ENCODE measurements at places on chromosomes 6 and 20.

DNA sequence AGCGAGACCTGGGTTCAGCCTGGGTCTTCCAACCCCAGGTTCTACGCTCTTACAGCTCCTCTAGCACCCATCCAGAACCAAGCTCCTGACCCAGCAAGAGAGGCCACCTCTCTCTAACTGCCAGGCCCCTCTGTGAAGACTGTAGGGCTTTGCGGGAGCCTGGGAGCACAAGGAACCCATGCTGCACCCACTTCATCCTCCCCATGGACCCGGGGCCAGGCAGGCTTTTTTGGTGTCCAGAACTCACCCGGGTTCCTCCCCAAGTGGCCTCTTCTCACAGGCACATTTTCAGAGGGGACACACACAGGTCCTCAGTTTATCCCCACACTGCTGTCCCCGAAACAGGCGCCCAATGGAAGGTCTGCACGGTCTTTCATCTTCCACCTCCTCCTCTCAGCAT is 145.9 kb downstream of the SYNDIG1 start:
- DNase-seq = no peak

DNA sequence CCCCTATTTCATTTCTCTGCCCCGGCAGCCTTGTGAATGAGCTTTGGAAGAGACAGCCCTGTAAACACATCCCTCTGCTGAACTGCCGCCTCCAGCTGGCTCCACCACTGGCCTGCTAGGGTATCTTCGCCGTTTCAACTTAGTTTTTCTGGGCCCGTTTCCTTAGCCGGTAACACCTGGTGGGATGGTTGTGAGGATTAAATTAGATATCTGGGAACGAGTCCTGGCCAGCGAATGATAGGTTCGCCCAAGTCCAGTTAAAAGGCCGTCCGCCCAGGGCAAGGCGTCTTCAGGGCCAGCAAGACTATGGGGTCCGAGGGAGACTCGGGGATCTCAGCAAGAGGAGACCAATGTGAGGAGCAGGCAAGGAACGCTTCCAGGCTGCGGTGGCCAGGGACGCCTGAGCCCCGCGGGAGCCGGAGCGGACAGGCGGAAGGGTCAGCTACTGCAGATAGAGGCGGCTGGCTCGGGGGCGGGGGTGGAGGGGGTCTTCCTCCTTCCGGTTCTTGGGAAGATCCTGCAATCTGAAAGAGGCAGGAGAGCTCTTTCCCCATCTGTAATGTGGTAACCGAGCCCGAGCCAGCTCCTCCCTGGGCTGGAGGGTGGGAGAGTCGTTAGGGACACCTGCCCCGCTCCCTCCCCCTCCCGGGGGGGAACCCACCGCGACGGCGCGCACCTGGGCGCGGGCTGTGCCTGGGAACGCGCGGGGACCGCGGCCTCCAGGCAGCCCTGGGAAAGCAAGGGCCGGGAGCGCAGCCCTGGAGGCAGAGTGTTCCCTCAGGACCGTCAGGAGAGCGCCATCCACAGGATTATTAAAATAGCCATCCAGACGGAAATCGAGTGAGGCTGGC is 4.5 kb upstream of the PTCRA start:
- no peak for DNase-seq

- no peak for DNase-seq
Observed at GRCh38 chr20:7371518-7372163, 568.6 kb downstream of the HAO1 start.

DNA sequence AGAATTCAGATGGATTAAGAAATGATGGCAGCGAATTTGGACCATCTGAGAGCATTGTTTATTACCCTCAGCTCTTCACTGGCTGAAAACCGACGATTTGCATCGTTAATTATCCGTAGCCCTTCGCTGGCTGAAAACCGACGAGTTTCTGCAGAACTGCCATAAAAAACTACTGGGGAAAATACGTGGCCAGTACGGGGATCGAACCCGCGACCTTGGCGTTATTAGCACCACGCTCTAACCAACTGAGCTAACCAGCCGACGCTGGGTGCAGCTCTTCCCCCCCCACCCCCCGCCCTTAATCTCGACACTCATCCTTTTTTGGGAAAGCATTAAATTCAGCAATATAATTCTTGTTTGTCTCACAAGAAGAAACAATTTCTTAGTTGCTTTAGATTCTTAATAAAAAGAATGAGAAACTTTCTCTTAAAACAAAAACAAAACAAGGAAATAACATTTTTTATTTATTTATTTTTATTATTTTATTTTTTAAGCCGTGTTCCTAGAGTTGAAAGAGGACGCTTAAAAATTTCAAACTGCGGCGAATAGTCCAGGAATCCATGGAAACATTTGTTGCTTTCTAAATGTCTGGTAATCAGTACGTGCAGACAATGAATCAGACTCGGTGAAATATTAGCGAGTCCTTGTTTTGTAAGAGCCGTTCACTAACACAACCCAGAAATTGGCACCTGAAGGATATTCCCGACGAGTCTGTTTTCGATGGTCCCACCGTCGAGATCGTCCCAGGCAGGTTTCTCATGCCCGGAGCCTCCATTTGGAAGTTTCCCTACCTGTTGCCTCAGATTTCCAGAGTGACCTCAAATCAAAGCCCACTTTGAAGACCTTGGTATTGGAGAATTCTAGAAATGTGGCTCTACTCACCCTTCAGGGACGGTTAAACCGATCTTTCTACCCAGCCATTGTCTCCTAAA is 27.8 kb downstream of the PRSS16 start:
- no peak for DNase-seq

GRCh38 chr6:25013246-25013645 is 77.5 kb upstream of the RIPOR2 start:
- no peak for DNase-seq

DNA sequence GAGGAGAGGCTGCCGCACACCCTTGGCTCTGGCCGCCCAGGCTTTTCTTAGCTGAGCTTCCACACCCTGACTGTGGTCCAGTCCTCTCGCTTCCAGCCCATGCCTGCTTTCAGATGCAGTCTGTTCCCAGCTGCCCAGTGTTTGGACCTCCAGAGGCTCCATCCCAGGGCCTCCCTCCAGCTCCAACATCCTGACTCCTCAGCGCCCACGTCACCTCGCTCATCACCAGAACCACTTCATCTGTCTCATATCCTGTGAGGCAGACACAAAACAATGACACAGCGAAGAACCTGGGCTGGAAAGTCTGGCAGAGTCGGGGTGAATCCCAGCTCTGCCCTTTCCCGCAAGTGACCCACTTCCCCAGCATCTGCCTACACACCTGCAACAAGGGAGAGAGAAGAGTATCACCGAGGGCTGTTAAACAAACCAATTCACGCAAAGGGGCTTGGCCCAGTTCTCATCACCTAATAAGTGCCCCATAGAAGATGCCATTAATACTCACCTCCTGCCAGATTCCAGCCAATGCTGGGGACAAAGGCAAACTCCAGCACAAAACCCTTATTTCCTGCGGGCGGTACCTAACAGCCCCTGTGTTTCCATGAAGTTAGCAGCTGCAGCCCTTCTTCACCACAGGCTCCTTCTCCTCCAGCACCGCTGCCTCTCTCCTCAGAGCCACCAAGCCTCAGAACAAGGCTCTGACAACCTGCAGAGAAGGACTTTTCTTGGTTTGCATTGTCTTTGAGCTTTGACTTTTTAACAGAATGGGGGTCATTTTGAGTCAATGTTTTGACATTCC is 133.4 kb upstream of the CDH4 start:
- no peak for DNase-seq

- no peak for DNase-seq
Observed at GRCh38 chr6:167501831-167502385, 177.0 kb downstream of the TTLL2 start.

DNA sequence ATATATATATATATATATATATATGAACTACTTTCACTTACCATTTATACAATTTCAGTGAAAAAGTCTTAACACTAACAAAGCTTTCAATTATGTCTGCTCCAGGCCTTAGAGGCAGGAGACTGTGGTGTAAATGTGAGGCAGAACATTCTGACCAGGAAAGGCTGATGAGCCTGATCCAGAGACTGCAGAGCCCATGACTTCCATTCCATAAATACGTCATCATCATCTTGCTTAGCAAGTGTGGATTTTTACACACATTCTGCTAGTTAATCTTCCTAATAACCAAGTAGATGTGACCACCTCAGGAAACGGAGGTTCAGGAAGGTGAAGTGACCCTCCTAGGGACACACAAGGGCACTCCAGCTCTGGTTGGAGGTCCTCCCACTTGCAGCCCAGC is 14.9 kb downstream of the TRERF1 start:
- DNase-seq = no peak

- no peak for DNase-seq
Observed at GRCh38 chr6:85594197-85594930, 706 bp upstream of the SNX14 start.

DNA sequence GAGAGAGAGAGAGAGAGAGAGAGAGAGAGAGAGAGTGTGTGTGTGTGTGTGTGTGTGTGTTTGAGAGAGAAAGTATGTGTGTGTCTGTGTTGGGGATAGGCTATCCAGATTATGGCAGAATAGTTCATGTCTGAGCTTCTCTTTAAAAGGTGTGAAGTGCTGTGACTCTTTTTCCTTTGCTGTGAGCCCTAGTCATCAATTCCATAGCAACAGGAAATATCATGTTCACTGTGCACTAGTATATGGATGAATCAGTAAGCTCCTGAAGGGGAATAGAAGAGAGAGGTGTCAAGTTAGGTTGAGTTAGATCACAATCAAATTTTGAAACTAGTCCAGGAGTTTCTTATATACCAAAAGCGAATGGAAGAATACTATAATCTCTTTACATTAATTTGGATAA is 318.7 kb downstream of the RFPL4B start:
- DNase-seq = no peak
